Stimulated activated CD8-positive, alpha-beta memory T cell treated with anti-CD3 and anti-CD28 coated beads, Interleukin-4, amount 100 ng/mL, for 1 hour (primary cell): ENCODE measurements at places on chromosomes 4 and X.

DNA sequence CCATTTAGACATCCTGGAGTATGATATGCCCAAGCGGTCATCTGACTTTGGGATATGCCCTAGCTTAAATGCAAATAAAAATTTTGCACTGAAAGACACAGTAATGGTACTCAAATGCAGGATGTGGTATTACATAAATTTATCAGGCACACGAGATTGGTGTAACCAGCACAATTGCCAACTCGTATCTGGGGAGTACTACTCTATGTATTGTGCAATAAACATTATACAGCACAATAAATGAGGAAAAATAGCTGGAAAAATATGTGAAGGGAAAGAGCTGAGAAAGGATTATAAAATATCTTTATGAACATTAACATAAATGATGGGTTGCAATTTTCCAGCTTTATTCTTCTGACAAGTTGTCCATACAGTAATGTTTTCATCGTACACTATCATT lies 505.5 kb upstream of the TENM3 start:
- DNase-seq = no peak

DNA sequence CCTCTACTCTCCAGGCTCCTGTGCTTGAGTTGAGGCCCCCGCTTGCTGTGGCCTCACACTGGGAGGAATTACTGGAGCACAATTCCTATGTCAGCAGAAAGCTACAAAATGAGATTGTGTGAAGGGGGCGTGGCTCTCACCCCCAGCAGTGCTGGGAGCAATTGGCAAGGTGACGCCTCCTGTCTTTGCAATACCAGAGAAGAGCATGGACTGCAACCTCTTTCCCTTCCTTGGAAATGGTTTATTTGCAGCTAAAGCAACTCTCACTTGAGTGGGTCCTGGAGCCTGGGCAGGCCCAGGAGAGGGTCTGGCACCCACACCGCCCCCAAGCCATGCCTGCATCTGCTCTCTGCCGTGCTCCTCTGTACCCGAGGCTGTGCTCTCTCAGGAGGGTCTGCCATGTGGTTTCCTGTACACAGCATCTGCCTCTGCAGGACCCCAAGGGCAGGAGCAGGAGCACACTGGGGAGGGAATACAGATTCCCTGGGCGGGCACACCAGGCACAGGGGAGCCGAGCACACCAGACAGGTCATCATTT lies 32.9 kb upstream of the HGFAC start:
- no peak for DNase-seq

GRCh38 chr4:134560728-134561127 lies 359.1 kb upstream of the PABPC4L start:
- DNase-seq = no peak

DNA sequence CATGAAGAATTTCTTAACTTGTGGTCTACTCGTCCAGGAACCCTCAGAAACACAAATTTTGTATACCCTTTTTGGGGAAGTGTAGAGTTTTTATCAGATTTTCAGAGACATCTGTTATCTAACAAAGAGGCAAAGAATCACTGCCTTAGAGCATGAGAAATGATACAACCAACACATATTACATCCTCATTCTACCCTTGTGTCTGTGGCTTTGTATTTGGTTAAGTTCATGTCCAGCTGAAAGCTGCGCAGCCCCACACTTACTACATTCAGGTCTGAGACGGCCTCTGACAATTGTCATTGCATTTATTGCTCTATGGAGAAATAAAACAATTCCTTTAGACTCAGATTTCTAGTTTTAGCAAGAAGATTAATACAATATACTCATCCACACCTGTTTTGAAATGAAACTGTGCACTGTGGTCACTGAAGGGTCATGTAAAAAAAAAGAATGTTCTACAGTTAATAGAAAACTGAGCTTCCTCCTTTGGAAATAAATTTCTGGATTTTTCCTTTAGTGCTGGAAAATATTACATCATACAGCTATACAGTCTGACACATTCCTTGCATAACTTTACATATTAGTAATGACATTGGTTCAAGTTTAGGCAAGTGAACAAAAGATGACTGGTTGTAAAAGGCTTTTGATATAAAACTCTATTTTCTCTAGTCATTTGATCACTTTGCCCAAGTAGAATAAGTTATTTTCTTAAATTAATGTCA lies 39.8 kb downstream of the GLRB start:
- no peak for DNase-seq

DNA sequence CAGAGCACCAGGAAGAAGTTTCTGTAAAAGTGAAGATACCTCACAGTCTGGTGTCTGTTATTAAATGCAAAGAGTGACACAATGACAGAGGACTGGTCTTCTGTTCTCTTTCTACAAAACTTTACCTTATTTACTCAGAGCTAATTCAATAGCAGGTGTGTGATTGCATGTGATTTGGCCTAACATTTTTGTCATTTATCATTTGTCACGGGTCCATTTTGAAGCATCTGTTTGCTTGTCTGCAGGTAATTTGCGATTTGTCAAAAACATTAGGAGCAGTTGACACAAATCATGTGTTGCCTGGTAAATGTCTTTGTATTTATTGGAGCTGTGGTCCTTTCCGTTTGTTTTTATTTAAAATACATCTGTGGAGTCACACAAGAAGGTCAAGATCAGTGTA lies 1232.4 kb downstream of the STIM2 start:
- no peak for DNase-seq

DNA sequence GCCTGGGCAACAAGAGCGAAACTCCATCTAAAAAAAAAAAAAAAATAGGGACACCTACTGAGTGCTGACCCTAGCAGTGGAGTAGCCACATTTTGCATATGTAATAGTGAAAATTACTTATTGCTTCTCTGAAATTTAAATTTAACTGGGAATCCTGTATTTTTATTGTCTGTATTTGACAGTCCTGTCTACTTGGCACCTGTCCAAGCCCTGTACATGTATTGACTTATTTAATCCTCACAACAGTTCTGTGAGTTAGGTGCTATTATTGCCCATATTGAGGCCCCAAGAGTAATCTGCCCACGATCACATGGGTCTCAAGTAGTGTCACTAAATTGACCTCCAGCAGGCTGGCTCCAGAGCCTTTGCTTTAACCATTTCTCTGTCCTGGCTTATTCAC lies 81.6 kb downstream of the WDR19 start:
- no peak for DNase-seq

DNA sequence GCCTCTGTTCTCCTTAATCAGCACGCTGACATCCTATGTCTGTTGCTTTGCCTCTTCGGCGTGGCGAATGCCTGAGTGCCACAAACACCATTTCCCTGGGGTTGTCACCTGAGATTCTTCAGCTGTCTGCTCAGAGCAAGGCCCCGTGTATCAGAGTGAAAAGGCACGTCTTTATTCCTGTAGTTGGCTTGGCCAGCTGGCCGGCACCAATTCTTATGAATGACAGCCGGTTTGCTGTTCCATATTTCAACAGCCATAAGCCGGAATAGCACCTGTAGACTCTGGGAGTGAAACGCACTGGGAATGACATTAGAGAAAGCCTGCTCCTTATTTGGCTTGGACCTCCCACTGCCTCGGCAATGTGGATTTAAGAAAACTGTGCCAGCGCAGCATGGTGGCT lies 89.3 kb downstream of the MGST2 start:
- no peak for DNase-seq

DNA sequence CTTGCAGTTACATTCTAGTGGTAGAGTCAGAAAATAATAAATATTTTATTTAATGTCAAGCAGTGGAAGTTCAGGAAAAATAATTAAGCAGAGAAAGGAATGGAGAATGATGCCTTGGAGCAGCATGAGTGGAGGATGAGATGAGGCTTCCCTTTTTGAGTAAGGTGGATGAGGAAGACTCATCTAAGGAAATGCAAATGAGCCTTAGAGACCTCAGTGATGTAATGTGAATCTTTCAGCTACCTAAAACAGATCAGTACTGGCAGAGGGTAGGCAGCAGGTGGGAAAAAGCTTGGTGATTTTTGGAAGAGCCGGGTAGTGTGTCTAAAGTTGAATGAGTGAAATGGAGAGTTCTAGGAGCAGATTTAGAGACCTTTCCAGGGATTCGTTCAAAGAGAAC lies 118.2 kb downstream of the GRID2 start:
- no peak for DNase-seq

DNA sequence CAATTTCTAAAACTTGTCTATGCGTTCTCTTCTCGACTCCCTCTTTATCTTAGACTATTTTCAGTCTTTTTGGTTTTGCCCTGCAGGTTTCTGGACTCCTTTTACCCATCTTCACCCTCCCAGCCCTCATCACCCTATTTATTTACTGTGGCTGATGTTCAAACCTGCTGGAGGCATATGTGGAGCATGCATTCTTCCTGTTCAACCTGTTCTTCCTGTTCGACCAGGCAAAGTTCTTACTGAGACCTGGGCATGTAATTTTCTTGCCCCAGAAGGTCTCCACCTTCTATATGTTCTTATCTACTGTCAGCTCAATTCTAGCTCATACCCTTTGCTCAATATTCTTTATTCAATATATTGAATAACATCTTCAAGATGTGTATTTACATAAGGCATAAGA lies 69.4 kb upstream of the AGA start:
- DNase-seq = no peak

DNA sequence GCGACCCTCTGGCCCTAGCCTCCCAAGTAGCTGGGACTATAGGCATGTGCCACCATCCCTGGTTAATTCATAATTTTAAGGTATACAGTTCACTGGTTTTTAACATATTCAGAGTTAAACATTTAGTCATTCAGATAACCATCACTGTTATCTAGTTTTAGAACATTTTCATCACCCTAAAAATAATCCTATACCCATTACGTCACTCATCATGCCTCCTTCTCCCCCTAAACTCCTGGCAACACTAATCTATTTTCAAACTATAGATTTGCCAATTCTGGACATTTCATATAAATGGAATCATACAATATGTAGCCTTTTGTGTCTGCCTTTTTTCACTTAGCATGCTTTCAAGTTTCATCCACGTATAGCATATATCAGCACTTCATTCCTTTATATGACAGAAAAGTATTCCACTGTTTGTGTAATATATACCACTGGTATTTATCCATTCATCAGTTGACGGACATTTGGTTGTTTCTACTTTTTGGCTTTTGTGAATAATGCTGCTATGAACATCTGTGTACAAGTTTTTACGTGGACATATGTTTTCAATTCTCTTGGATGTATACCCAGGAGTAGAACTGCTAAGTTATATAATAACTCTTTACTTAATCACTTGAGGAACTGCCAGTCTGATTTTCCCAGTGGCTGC lies 32.0 kb upstream of the RPS3A start:
- DNase-seq = no peak

DNA sequence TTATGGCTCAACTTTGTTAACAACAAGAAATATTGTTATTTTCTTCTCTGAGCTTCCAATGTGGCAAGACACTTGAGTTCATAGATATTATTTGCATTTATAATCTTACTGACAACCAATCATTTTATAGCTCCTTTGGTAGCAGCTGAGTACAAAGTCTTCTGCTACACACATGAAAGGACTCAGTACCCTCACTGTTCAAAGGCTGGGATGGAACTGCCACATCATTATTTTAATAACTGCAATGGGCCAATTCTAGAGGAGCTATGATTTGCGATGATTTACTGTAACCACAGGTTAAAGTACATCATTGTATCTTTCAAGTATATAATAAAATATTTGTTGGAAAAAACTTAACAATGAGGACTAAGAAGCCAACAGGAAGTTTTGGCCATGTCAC lies 10.9 kb downstream of the MTTP start:
- no peak for DNase-seq

DNA sequence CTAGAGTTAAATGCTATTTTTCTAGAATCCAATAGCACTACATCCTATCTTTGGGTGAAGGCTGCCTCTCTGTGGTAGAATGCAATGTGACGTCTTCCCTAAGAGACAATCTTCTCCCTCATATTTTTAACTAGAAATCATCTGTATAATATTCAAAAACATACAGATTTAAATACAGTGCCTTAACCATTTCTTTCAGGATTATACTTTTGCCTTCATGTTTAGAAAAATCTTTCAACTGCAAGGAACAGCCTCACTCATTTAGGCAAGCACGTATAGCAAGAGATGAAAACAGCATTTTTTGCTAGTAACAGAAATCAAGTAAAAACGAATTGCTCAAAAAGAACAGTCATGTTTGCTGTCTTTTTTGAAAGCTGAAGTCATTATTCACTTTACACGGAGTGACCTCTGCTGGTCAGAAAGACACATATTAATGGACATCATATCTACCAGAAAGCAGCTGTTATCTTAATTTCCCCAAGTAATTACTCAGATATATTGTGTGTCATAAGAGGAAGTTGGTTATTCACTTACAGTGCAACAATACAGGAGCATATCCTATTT lies 422.3 kb downstream of the STPG2 start:
- no peak for DNase-seq

- no peak for DNase-seq
Observed at GRCh38 chr4:87461281-87461700, 38.9 kb downstream of the NUDT9 start.

DNA sequence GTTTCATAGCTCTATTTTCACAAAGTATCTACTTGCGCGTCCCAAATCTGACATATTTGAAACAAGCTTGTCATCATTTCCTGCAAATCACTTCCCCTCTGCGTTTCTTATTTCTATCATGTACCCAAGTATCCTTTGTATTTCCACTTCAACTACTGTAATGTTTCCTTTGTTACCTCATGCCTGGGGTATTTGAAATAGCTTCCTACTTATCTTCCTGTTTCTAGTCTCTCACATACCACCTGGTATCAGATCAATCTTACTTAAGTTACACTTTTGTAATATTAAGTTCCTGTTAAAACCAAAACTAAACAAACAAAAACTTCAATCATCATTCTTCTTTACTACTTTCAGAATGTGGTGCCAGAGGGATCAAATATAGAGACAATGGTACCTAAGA lies 93.6 kb upstream of the SMAD1 start:
- no peak for DNase-seq

- DNase-seq = no peak
Observed at GRCh38 chr4:169335331-169335730, 64.6 kb upstream of the SH3RF1 start.

DNA sequence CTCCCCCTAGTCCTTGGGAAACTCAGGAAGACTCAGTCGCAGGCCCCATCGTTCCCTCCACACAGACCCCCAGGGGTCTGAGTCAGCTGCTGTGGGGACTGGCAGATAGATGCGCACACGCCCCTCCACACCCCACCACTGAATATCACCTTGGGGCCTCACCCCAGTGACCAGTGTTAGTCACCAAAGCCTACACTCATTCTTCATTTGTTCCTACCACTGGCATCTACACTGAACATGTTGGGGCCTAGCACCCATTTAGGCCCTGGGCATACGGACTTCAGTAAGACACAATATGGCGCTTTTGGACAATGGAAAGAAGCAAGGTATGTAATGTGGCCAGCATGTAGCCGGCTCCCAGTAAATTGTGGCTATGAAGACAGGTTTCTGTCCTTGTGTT lies 154.1 kb upstream of the PJA1 start:
- DNase-seq = no peak

GRCh38 chr4:1057403-1057745 lies 45.9 kb downstream of the FGFRL1 start:
- DNase-seq = no peak

- DNase-seq = no peak
Observed at GRCh38 chr4:3074846-3075651, 568 bp downstream of the HTT start.
